ENCODE measurements at places on chromosomes 1 and 21.

DNA sequence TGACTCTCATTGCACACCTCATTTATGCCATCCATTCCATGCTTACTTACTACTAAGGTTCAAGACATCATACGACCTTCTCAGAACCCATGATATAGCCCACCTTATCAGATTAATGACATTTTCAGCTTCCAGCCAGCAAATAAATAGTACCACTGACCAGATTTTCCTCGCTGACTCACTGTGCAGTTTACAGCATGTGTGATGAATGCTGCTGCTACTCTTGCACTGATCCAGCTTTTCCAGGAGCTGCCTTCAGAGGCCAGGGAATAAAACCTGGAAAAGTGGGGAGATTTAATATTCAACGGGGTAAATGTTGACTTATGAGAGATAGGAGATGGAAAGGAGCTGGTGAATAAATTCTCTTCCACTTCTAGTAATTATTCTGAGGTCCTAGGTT, 247.1 kb downstream of the COL11A1 start:
- no peak for DNase-seq

DNA sequence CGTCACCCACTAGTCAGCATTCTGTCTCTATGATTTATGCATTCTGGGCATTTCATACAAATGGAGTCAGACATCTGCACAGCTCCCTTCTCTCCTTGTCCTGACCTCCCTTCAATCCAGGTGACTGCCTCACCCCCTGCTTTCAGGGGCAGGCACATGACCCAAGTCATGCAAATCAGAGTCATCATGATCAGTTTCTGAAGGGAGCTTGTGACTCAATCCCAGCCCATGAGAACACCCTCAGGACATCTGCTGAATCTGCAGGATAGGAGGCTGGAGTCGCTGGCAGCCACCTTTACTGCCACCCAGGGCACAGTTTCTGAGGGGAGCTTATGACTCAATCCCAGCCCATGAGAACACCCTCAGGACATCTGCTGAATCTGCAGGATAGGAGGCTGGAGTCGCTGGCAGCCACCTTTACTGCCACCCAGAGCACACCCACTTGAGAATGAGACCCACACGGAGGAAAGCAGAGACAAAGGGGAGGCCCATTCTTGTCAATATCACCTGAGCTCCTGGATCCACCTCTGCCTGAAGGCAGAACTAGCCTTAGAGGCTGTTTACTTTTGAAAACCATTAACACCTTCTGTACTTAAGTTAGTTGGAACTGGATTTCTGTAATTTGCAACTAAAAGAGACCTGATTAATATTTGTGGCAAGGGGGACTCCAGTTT, 62.3 kb upstream of the SLC25A33 start:
- peak; percentile 63 for DNase-seq

DNA sequence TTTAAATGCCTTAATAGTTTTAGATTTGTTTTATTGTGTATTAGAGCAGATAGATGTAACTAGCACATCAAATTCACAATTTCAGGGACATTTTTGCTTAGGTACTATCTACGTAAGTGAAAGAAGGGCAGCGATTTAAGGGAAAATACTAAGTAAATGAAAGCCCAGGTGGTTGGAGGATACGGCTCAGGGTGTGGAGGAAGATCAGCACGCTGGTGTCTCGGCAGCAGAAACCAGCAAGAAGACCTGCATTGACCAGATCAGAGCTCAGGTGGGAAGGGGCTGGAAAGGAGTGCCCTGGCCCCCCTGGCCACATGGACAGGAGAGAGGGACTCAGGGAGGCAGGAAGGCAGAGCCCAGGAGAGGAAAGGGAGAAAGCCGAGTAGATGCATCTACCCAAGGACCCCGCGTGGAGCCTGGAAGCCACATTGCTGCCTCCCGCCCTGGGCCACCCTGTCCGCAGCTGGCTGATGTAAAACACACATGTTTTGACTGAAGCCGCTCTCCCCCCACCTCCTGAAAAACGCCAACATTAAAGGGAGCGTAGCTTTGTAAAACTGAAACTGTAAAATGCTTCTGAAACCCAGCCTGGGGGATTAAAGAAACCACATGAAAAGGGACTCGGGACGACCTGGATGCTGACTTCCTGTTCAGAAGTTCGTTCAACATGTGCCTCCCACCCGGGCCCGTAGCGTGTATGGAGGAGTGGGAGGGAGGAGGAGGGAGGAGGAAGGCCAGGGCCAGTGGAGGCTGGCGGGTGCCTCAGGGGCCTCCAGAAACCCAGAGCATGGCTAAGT, 72.6 kb upstream of the TARDBP start:
- DNase-seq: no peak

- no peak for DNase-seq
These were observed 18.6 kb downstream of the HSD11B1 start for GRCh38 chr1:209723265-209723664.

GRCh38 chr21:34688145-34688544, 19.4 kb downstream of the CLIC6 start:
- peak; percentile 6 for DNase-seq

Data from RKO (cell line).